Germinal center (tissue), 1 donor: ENCODE measurements at places on chromosomes 13 and 19.

- no peak for DNase-seq
Measured at GRCh38 chr13:36475468-36475867, 43.2 kb downstream of the CCNA1 start.

- DNase-seq, result no peak
Measured at GRCh38 chr19:19064098-19064722, 416 bp downstream of the SLC25A42 start.

- DNase-seq, result no peak
Measured at GRCh38 chr13:36862002-36862685, 43.1 kb downstream of the RFXAP start.

GRCh38 chr13:43132257-43132656 is 108.9 kb downstream of the DNAJC15 start:
- DNase-seq, result no peak
